ENCODE measurements at places on chromosomes 16 and 17. TPM values are rescaled to one million over a fixed set of nuclear protein-coding genes. Genes with fewer than 3 reads are reported as not detected.

The PLCG2 gene
- total RNA-seq = 7.9 TPM

The SLC5A11 gene
- total RNA-seq = 3.7 TPM

- peaks cover 9% of the 10 kb centered on the region for H3K4me1 ChIP-seq
- H3K27me3 ChIP-seq = no peaks in the 10 kb centered on the region
Observed at GRCh38 chr16:3020247-3020603, at the start of gene TNFRSF12A. TSS of gene TNFRSF12A (plus strand) at chr16:3020368. CDS start at chr16:3020398, 30 bp downstream.

GRCh38 chr16:50185005-50185505 is 31.9 kb downstream of the TENT4B start:
- no peaks in the 10 kb centered on the region for H3K36me3 ChIP-seq
- H3K4me3 ChIP-seq = no peak overlapping the region
- no peak overlapping the region for H3K27ac ChIP-seq

GRCh38 chr16:19142939-19143598 is 25.0 kb upstream of the SYT17 start:
- no peak overlapping the region for H3K4me3 ChIP-seq
- H3K4me1 ChIP-seq = peaks cover 19% of the 10 kb centered on the region
- H3K36me3 ChIP-seq = no peaks in the 10 kb centered on the region
- no peaks in the 10 kb centered on the region for H3K27me3 ChIP-seq
- no peak overlapping the region for H3K27ac ChIP-seq

DNA sequence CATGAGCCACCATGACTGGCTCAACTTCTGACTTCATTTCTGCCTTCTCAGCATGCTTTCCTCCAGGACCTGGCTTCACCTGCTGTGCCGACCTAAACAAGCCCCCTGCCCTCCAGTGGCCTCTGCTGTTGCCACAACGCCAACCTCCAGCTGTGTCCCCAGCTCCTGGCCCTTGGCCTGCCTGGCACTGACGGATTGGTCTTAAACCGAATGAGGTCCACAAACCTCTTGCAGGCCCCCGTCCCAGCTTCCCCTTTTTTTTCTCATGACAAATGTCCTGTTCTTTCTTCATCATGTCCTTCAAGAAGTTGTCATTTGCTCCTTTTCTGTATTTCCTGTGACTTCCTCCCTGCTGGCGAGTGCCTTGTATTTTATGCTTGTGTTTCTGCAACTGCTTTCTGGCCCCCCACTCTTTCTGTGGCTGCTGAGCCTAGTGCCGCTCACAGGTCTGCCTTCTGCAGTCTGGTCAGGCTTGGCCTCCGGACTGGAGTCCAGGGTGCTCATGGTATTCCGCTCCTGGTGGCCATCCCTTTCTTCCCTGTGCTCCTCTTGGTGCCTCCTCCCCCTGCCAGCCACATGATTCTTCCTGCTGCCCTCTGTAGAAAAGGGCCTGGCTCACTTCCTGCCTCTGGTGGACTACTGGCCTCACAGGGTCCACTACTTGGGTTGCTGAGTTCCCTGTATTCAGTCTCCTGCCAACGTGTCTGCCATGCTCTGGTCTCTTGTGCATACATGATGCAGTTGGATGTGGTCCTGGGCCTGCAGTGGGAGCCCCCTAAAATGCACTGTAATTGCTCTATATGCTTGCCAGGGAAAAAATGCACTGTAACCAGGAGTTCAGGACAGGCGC is 2.9 kb downstream of the ATP6V0C start:
- DNase-seq = no peak
- no peaks in the 10 kb centered on the region for H3K27me3 ChIP-seq

- peaks cover 17% of the 10 kb centered on the region for H3K36me3 ChIP-seq
- no peaks in the 10 kb centered on the region for H3K4me1 ChIP-seq
- H3K27ac ChIP-seq = no peak overlapping the region
- H3K27me3 ChIP-seq = no peaks in the 10 kb centered on the region
- DNase-seq = no peak
Observed at GRCh38 chr17:82257473-82257872, 16.0 kb downstream of the CSNK1D start.

DNA sequence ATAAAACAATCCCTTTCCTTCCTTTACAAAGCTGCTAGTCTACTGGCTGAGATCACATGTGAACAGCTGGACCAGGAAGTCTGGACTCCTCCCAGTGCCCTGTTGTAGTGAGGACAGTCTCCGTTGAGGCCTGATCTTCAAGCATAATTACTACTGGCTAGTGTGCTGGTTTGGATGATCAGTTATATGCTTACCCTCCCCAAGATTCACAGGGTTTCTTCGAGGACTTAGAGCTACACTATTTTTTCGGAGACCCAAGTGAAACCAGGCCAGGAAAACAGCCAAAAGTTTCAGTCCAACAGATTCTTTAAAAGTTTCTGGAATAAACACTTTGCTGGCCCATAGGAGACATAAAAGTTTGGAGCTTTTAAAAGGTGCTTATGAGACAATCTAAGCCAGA is 194.9 kb upstream of the CDH11 start:
- no peak overlapping the region for H3K27ac ChIP-seq
- no peak for DNase-seq
- no peaks in the 10 kb centered on the region for H3K36me3 ChIP-seq
- H3K4me3 ChIP-seq = no peak overlapping the region
- peaks cover 8% of the 10 kb centered on the region for H3K27me3 ChIP-seq
- no peaks in the 10 kb centered on the region for H3K4me1 ChIP-seq

- H3K27ac ChIP-seq = no peak overlapping the region
- H3K4me1 ChIP-seq = no peaks in the 10 kb centered on the region
- no peak overlapping the region for H3K4me3 ChIP-seq
- no peak for DNase-seq
- H3K36me3 ChIP-seq = no peaks in the 10 kb centered on the region
Observed at GRCh38 chr17:301681-302299, 50.8 kb downstream of the RPH3AL start.

DNA sequence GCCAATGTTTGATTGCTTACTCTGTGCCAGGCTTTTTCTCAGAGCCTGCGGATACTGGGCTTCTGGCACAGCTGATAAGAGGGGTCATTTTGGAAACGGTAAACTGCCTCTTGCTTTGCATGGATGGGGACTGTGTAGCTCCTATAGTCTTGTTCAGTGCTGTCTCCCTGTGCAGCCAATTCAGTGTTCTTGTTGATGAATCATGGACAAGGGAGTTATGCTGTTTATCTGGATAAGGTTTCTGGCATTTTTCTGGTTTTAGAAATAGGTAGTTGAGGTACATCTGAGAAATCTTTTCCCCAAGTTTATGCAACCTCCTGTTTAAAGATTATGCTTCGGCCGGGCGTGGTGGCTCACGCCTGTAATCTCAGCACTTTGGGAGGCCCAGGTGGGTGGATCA is 16.7 kb upstream of the TANGO6 start:
- no peak for DNase-seq
- H3K27me3 ChIP-seq = no peaks in the 10 kb centered on the region
- H3K36me3 ChIP-seq = peaks cover 19% of the 10 kb centered on the region
- no peaks in the 10 kb centered on the region for H3K4me1 ChIP-seq
- no peak overlapping the region for H3K27ac ChIP-seq

GRCh38 chr16:26993963-26994362 is 72.8 kb upstream of the C16orf82 start:
- no peak overlapping the region for H3K4me3 ChIP-seq
- H3K27ac ChIP-seq = no peak overlapping the region
- H3K4me1 ChIP-seq = no peaks in the 10 kb centered on the region
- H3K36me3 ChIP-seq = no peaks in the 10 kb centered on the region
